ENCODE measurements at places on chromosomes 16 and 17.

DNA sequence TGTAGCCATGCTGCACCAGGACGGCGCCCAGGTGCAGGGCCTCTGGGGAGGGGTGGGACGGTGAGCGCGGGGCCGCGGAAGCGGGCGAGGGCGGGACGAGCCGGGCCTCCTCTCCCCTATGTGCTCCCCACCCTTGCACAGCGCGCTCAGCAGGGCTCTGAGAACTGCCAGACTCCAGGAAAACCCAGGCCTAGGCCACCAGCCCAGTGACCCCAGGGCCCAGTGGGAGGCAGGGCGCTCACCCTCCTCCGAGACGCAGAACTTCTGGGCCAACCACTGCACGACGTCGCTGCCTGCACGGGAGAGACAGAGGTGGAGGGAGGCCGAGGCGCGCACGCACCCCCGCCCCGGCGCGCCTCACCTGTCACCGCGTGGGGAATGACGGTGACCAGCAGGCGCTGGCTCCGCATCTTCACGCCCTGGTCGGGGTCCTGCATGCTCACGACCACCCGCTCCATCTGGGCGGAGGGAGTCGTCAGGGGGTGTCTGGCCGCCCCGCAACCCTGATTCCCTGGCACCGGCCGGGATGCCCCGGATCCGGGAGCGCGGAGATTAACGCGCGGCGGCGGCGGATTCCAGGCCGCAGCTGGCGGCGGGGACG, 603 bp downstream of the RGS11 start:
- no peak for DNase-seq

DNA sequence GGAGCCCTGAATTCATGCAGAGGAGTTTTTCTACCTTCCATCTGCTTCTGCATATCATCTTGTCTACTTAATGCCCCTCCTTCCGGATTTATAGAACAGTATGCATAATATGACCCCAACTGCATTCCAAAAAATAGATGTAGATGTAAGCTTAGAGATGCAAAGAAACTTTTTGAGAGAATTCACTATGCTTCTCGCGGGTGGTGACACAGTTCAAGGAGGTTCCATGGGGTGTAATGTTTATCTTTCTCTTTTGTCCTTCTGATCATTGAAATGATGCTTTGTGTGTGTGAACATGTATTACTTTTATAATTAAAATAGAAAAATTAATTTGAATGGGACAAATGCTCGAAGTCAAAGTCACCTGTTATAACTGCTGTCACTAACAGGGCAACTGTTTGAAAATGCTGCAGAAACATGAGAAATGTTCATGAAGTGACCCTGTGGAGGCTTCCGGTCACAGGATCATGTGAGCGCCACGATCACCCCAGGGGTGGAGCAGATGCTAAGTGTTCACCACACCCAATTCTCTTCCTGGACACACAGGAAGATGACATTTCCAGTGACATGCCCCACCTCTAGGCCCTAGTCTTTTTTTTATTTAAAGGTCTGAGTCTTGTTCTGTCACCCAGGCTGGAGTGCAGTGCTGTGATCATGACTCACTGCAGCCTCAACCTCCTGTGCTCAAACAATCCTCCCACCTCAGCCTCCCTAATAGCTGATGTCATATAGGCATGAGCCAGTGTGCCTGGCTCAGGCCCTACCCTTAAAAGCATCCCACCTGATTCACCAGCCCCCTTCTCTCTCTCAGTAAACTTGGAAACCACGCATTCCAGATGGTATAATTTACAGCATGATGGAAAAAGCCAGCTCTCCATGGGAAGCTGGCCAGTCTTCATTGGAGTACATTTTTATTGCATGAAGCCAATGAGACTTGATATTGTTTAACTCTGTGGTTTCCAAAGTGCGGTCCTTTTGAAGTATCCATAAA, 21.0 kb upstream of the AGRP start:
- peak; percentile 96 for DNase-seq

- no peak for DNase-seq
Measured at GRCh38 chr17:80751946-80752581, 207.4 kb downstream of the RPTOR start.

DNA sequence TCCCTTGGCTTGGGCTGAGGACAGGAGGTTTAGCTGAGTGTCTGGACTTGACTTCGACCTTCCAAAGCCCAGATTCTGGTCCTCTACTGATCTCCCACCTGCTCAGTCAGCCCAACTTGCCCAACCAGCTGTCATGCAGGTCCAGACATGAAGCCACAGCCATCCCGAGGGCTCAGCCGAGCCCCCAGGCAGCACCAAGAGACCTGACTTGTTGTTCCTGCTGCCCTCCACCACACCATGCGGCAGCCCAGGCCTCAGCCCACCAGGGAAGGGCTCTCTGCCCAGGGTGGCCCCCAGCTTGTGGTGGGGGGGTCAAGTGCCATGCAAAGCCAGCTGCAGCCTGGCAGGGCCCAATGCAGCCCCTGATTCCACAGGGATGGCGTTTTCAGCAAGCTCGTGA, 17.2 kb upstream of the CACNG4 start:
- DNase-seq, result no peak

GRCh38 chr17:17789828-17790636, 46.8 kb downstream of the SREBF1 start:
- no peak for DNase-seq

DNA sequence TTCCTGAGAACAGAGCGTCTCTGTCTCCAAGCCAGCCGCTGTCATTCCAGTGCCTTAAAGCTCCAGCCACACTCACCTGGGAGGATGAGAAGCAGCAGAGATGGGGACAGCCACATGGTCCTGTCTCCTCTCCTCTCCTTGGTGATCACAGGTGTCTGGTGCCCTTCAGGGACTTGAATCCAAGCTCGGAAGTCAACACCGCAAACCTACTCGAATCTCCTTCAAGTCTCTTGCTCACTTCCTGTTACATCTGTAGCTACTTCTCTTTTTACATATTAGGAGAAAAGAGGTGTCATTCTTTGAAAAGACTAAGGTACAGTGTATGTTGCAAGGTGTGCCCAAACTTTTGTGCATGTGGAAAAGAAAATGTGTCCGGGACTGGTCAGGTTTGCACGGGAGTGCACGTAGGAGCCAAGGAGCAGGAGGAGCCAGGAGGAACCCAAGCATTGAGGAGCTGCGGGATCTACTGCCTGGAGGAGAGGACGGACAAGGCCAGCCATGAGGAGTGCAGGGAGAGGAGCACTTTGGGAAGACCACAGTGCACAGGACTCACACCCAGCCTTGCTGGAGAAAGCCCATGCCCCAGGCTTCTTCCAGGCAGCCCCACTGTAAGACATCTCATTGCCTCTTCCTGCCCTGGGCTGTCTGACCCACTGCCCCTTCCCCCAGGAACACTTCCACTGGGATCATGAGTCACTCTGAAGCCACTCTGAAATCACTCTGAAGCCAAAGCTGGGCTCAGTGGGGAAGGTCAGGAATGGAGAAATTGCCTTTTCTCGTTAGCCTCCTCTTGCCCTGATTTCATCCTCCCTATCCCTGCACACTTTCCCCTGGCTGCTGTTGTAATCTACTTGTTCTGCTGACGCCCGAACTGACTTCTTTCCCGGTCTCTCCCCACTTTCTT, at the start of gene CD300LD:
Gene CD300LD, minus strand, starts transcription at position 197 of the 904 bp plus-strand sequence. Its CDS starts 81 bp downstream, at position 116.
- no peak for DNase-seq

- no peak for DNase-seq
Measured at GRCh38 chr17:36142235-36142634, 34.2 kb downstream of the TBC1D3B start.

GRCh38 chr17:4365628-4366326, 698 bp downstream of the UBE2G1 start:
- DNase-seq, result no peak

- no peak for DNase-seq
Measured at GRCh38 chr16:79557421-79557820, 43.1 kb downstream of the MAF start.

DNA sequence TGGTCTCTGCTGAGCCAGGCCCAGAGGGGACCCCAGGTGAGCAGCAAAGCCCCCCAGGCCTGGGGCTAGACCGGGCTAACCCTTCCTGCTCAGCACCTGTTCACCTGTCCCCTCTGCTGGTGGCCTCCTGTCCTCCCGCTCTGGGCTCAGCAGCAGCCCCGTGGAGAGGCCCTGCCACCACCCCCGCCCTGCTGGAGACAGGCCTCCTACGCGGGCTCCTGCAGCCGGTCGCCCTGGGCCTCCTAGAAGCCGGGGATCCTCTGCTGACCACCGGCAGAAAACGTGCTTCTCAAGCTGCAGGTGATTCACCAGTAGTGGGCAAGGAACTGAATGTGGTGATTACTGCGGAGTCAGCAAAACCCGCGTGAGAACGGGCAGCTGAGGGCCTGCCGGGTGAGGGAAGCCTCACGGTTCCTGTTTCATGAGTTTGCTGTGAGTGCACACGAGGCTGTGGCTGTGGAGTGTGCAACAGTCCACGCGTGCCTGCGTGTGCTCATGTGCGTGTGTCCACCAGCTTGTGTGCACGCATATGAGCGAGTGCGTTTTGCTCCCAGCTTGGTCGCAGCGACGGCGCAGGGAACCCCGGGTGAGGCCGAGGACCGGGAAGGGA, 792 bp downstream of the SECTM1 start:
- DNase-seq, result peak; percentile 72

- no peak for DNase-seq
Measured at GRCh38 chr16:28014851-28015250, 48.7 kb downstream of the GSG1L start.

- DNase-seq, result no peak
Measured at GRCh38 chr16:4247460-4247784, 5.5 kb upstream of the SRL start.

DNA sequence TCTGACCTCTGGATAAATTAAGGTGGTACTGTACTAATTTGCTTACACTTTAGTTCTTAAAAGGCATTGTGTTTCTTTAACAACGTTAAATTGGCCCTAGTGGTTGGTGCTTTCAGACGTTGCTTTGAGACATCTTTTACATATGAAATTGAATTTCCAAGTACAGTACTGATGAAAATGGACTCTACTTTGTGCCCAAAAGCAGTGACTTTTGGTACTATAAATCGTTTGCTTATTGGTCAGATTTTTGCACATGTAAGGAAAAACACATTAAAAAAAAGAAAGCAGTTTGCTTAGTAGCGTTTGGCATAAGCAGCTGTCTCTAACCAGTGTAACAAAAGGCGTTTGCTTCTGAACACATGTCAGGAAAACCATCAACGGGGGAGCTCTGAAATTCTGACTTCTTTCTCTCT, 139.6 kb downstream of the CDK5R1 start:
- no peak for DNase-seq

DNA sequence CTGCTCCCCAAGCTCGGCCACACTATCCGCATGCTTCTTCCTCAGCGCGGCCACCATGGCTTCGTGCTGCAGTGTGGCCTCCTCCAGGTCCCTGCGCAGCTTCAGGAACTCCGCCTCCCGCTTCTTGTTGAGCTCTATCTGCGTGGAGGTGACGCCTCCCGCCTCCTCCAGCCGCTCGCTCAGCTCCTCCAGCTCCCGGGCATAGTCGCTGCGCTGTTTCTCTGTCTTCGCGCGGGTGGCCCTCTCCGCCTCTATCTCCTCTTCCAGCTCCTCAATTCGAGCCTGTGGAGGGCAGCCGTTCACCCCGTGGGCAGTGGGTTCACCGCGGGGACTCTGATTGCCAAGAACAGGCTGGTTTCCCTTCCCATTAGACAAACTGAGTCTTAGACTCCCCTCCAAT, 19.0 kb downstream of the MYH3 start:
- DNase-seq, result no peak

- DNase-seq, result no peak
Measured at GRCh38 chr17:21674242-21674731, 18.0 kb upstream of the KCNJ18 start.

DNA sequence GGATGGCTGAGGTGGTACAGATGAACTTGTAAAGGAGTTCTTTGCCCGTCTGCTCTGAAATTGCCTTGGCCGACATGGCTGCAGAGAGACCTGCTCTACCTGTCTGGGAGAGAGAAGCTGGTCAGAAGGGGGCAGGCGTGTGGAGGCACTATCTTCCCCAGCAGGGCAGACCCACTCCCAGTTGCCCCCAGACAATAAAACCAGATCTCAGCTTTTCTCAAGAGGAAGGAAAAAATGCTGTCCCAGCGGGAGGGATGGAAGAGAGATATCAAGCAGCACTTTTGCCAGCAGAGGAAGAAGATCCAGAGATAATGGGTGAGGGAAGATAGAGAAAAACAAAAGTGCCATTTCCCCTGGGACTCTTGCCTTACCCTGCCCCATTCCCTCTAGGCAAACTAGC, 5.0 kb downstream of the ACLY start:
- no peak for DNase-seq

- DNase-seq, result peak; percentile 77
Measured at GRCh38 chr16:81779536-81780320, 637 bp downstream of the PLCG2 start.

DNA sequence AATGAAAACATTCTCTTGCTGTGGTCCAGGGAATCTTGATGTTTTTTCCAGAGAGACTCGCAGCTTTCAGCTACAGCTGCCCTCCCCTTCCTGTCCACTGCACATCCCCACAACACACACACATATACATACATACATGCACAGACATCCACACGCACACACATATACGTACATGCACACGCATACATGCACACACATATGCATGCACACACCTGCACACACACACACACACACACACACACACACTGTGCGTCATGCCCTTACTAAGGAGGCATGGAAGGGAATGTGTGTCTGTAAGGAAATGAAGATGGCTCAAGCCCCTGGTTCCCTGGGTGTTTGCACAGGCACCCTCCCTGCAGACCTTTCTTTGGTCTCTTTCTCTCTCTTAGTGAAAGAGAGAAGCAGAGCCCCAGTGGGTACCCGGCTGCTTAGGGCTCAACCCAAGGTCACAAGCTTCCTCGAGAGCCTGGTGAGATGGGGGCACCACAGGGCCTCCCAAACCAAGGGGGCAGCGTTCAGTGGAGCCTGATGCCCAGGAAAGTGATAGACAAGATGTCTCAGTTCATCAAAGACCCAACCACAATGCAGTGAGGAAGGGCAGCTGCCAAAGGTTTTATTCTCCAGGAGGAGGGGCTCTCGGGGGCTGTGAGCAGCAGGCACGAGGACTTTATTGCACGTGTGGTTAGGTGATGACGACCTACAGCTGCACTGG, 33.3 kb downstream of the TNFRSF13B start:
- DNase-seq, result no peak

DNA sequence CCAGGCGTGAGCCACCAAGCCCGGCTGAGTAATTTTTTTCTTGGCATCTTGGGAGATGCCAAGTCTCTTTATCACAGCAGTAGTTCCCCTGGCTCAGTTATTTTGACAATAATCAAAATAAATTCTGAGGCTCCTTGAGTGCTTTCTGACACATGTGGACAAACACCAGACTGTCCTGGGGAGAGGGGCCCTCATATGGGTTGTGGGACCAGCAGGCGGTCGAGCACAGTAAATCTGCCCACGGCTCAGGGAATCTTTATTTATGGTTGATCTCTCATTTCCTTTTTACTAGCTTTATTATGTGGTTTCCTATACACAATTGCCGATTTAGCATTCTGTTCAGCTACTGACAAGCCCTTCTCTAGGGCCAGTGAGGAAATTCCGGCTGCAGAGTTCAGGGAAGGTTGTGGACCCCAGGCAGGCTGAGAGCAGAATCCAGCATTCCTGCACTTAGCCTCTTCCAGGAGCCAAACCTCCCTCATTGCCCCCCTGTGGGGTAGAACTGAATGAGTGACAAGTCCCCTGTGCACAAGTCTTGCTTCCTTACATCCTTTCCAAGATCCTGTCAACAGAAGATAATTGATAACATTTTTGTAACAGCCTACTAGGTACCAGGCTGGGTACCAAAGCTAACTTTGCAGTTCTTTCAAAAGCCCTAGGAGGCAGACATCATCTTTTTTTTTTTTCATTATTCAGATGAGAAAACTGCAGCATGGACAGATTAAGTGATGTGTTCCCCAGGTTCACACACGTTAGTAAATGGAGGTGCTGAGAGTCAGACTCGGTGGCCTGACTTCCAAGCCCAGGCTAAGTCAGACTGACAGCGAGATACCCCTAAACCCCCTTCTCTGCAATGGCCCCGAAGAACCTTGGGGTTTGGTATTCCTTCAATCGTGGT, 40.2 kb downstream of the HS3ST3B1 start:
- DNase-seq, result no peak

- DNase-seq, result no peak
Measured at GRCh38 chr16:63059676-63060075, 1023.4 kb upstream of the CDH8 start.

Measured in inflammatory macrophage (primary cell).